Stimulated activated CD8-positive, alpha-beta memory T cell treated with anti-CD3 and anti-CD28 coated beads, Interleukin-15, amount 100 ng/mL, for 1 hour (primary cell): ENCODE measurements at places on chromosomes 2 and 18.

DNA sequence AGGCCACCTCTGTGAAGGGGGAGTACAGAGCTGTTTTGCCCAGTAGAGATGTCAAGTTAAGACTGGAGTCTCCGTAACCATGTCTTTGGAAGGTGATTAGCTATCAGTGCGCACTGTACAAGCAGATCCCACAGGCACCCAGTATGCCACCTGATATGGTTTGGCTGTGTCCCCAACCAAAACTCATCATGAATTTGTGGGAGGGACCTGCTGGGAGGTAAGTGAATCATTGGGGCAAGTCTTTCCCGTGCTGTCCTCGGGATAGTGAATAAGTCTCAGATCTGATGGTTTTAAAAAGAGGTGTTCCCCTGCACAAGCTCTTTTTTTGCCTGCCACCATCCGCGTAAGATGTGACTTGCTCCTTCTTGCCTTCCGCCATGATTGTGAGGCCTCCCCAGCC lies 90.2 kb downstream of the ACTR2 start:
- no peak for DNase-seq

DNA sequence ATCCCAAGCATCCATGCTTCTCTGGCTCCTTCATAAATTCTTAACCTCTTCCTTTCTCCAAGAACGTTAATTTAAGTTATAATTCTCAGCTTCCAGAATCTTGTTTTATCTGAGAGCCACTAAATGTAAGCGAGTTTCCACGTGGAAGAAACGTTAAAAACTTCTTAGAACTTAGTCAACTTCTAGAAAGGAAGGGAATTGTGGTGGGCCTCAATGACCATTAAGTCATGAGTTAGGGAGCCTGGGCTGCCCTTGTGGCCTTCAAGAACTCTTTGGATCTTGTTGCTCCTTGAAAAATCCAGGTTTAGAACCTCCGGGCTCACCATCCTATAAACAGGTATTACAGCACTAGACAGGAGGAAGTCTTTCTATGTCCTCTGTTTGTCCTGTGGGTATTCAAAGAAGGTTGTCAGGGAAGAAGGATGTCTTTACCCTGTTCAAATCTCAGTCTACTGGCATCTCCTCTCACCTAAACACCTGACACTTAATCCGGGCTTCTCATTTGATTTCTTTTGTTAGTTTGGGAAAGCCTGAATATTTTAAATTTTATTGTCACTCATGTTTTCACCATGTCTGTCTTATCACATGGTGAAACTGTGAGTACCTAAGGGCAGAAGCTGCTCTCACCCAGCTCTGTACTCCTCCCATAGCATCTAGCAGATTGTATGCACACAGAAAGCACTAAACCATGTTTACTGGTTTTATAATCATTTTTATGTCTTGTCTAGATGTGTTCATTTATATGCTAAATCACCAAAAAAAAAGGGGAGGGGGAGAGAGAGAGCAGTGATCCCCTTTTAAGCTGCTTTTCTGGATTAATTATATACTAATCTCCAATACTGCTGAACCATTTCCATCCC lies 6.3 kb downstream of the RND3 start:
- no peak for DNase-seq

DNA sequence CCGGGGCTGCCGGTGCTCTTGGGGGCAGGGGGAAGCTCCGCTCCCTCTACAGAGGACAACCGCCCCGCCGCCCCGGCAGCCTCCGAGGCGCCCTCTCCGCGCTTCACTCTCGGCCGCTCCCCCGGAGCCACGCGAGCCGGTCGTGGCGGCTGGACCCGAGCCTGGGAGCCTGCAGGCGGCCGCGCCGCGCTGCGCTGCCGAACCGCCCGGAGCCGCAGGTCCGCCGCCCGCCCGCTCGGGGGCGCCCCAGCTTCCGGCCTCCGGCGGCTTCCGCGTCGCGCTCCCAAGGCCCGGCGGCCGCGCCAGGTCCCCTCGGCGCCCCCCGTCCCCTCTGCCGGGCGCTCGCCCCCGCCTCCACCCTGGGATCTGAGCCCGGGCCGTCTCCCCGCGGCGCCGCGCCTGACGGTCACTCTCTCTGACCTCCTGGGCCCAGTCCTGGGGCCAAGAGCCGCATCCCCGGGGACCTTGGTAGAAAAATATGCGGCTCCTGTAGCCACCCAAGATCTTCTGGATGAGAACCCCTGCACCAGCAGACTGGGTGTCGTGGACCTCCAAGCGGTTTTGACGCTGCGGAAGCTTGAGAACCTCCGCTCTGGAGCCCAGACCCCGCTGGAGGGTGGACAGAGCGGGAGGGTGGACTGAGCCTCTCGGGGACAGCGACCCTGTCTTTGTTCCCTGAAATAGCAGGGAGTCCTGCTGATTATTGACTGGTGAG lies 44.3 kb downstream of the SERTAD2 start:
- no peak for DNase-seq

DNA sequence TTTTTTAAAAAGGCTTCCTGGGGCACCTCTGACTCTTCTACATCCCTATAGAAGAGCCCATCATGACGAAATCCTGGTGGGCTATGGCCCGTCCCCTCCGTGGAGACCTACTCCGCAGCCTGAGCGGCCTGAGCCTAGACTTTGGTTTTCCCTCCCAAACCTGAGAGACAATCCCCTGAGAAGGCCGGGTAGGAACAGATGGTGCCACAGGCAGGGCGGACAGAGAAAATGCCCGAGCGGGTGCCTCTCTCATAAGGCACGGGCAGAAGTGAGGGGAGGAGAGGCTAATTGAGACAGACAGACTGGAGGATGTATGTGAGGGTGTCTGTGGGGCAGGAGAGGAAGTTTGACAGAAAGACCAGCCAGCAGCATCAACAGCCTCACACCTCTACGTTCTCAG lies 20.2 kb upstream of the SFXN5 start:
- DNase-seq = no peak

DNA sequence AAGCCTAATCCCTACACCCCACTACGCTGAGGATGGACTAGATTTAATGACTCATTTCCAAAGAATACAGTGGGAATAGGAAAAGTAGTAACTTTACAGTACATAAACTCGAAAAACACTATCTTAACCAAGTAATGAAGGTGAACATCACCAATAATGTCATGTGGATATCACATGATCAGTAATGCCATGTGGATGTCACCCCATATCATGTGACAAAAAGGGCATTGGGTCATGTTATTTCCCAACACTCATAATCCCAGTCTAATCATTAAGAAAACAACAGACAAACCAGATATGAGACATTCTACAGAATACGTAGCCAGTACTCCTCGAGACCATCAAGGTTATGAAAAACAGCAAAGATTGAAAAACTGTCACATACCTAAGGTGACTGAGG lies 667.3 kb upstream of the CRIM1 start:
- no peak for DNase-seq

DNA sequence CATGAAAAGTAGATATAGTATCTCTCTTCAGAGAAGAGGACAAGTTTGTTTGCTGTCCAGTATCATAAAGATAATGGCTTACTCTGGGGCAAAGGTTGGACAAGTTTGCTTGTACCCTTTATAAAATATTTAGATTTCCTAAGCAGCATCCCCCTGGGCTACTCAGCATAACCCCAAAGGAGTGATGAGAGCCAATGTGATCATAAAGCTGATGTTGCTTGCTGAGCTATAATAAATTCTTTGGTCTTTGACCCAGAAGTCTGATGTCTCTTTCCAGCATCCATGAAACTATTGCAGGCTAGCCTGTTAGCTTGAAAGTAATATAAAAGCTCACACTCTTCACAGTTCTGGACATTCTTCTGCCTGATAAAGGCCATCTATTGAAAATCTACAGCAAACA lies 138.3 kb upstream of the STON1 start:
- DNase-seq = no peak

- no peak for DNase-seq
These were observed 71.5 kb downstream of the TMEM247 start for GRCh38 chr2:46550686-46551404.

- no peak for DNase-seq
These were observed 281.0 kb downstream of the AFF3 start for GRCh38 chr2:99861376-99861760.

DNA sequence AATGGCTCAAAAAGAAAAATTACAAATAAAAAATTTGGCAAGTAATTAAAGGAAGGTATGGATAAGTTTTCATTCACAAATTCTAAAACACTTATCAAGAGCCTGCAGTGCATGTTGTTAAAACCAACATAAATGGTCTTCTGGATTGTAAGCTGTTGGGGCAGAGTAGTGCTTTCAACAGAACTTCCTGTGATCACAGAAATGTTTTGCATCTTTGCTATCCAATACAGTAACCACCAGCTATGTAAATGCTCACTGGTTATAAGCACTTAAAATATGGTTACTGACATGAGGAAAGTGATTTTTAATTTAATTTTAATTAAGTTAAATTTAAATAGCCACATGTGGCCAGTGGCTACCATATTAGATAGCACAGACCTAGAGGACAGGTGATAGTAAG lies 133.1 kb downstream of the NBAS start:
- DNase-seq = no peak

DNA sequence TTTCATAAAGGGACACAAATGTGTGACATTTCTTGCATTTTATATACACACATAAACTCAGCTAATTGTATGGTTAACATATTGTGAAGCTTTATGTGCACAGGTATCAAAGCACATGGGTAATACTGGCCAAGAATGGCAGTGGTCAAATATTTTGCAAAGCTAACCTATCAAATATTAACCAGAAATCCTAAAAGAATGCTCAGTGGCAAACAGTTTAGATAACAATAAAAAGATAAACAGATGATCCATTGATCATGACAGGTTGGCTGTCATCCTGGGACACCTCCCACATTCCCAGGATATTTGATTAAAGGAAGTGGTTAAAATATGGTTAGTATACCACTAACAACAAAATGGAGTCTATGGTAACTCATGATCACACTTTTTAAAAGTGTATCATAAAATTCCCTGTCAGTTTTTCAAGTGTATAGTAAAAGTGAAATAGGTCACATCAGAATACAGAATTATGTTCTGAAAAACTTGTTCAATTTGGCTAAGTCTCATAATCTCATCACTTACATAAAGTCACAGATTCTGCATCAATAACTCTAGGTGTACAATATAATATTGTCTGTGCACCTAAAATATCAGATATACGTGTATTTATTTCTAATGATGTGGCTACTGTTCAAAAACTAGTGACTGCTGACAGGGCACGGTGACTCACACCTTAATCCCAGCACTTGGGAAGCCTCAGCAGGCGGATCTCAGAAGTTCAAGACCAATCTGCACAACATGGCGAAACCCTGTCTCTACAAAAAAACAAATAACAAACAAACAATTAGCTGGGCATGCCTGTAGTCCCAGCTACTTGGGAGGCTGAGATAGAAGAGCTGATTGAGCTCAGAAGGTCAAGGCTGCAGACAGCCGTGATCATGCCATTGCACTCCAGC lies 48.9 kb downstream of the CDH2 start:
- no peak for DNase-seq

GRCh38 chr2:101112772-101113157 lies 38.4 kb downstream of the TBC1D8 start:
- no peak for DNase-seq

GRCh38 chr2:102401456-102401855 lies 21.5 kb upstream of the IL18RAP start:
- DNase-seq = no peak

- DNase-seq = no peak
These were observed 364.3 kb upstream of the SPHKAP start for GRCh38 chr2:228545748-228546145.

- no peak for DNase-seq
These were observed 75.6 kb downstream of the DCDC2C start for GRCh38 chr2:3778851-3779495.

- no peak for DNase-seq
These were observed 3.6 kb downstream of the TEX51 start for GRCh38 chr2:126902152-126902835.

DNA sequence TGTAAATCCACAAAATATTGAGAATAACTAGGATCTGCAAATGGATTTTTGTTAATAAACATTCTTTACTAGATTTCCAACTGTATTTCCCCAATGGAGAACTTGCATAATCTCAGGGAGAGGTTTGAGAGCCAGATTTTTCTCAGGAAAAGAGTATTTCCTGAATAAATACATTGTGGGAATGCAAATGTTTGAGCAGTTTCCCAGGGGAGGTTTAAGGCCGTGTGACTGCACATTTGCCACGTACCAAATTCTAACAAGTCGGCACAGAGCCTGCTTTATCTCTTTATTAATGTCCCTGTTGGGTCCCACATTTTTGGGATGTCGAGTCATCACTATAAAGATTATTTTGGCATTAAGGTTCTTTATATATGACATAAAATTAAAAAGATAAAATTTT lies 27.0 kb downstream of the TFPI start:
- DNase-seq = no peak

DNA sequence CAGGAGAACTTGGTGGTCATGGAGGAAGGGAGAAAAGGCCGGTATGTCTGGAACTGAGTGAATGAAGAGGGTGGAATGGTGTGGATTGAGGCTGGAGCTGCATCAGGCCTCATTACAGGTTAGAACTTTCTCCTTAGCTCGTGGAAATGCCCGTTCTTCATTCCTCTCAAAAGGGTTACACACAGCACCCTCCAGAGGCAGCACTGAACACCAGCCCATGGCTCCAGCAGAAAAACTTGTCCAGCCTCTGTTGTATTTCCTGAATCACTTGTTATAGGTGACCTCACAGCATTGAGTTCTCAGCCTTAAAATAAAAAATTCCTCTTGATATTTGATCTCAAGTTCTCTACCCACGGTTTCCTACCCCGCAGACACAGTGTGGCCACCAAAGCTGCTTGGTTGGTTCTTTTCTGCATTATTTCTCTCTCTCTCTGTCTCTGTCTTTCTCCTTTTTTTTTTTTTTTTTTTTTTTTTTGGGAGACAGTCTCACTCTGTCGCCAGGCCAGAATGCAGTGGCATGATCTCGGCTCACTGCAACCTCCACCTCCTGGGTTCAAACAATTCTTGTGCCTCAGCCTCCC lies 89.6 kb downstream of the ITGB1BP1 start:
- no peak for DNase-seq

- no peak for DNase-seq
These were observed 96.9 kb downstream of the TGOLN2 start for GRCh38 chr2:85230679-85231467.

DNA sequence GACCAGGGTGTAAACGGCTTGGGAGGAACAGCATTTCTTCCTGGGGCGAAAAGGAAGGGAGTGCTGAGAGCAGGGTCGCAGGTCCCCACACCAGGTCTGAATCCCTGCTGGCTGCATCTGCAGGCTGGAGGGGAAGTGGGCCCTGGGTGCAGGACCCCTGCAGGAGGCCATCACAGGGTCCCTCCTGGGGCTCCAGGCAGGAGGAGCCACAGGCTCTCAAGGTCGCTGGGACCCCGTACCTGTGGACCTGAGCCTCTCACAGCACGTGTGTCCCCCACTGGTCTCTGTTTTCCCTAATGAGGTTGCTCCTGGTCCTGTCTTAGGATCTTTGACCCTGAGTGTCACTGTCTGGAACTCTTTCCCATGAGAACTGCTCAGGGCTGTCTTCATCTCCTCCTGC lies 147.8 kb upstream of the ZNF236 start:
- no peak for DNase-seq
